ENCODE measurements at places on chromosomes 5 and 9.

DNA sequence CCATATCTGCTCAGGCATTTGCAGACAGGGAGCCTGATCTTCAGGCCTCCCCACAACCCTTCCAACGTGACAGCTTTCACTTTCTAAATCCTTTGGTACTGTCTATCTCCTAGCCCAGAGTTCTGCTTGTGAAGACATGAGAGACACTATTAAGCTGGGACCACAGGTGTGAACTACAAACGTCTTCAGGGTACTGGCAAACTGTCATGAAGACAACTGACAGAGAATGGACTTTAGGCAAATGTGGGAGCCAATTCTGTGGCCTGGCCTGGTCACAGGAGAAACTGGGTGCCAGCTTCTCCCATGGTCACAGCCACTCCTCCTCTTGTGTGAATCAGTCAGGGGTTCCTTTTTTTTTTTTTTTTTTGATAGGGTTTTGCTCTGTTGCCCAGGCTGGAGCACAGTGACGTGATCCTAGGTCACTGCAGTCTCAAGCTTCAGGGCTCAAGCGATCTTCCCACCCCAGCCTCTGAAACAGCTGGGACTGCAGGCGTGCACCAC lies 10.4 kb downstream of the TRIM14 start:
- DNase-seq = peak; percentile 32

DNA sequence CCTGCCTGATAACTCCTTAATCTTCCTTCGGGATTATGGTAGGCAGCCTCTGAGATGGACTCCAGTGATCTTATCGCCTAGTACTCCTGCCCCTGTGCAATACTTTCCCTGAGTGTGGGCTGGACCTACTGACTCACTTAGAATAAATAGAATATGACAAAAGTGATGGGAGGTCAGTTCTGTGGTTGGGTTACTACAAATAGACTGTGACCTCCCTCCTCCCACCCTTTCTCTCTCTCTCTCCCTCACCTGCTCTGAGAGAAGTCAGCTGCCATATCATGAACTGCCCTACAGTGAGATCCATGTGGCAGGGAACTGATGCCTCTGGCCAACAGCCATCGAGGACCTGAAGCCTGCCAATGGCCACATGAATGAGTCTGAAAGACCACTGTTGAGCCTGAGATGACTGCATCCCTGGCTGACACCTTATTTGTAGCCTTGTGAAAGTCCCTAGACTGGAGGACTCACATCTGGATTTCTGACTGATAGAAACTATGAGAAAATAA lies 31.7 kb downstream of the NRG2 start:
- DNase-seq = no peak

- DNase-seq = peak; percentile 8
Measured at GRCh38 chr9:16871336-16872151, 1.1 kb upstream of the BNC2 start.

DNA sequence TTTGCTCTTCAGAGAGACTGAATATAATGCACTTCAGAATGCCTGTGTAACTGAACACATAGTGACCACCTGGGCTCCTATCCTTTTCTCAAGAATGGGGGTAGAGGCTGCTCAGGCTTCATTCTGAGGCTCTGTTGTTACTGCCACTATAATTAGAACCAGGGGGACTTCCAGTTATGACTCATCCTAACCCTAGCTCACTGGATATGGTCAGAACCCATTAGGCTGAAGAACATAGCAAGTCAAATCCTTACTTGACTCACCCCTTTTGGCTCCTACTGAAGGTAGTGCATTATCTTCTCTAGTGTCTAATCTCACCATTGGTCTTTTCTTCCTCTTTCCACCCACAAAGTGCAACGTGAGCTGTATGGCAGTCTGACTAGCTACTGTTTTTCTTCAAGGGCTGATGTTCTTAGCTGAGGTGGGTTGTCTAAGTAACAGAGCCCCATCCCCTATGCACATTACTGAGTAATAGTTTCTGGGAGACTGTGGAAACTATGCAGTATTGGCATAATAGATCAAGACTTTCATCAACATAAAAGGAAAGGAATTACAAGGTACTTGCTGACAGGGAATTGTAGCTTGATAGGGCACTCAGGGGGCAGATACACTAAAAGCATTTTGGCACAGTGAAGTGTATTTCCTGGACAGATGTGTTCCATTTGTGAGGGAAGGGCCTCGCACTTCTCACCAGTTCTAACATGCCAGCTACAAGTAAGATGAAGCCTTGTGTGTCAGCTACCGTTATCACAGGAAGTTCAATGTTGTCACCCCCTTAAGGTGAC lies 431.0 kb upstream of the MEF2C start:
- no peak for DNase-seq

GRCh38 chr9:106228861-106229260 lies 534.5 kb downstream of the TMEM38B start:
- DNase-seq = no peak

GRCh38 chr5:66475731-66476130 lies 120.5 kb upstream of the MAST4 start:
- no peak for DNase-seq

- DNase-seq = no peak
Measured at GRCh38 chr5:96933764-96934707, 1.8 kb upstream of the LNPEP start.

DNA sequence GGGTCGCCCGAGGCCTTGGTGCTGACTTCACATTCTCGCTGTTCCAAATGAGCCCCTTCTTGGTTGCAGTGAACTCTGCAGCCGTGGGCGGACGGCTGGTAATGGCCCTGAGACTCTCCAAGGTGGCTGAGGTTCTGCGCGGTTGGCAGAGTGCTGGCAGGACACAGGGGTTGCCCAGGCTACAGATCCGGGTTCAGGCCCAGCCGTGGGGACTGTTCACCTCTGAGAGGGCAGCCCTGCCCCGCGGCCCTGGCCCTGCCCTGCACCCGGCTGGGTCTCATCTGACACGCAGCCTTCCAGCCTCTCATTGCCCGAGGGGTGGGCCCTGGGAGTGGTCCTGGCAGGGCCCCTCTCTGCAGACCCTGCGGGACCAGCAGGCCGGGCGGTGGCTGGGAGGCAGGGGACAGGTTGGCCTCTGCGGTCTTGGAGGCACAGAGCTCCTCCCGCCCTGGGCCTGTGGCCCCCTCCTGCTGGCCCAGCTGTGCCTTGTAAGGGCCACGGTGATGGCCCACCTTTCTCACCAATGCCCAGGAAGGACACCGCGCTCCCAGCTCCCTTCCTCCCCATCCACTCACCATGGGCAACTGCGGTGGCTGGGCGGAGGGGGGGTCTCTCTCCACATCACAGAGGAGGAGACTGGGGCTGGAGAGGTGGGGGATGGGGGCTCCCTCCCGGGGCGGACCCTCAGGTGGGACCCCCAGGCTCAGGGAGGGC lies 51.6 kb downstream of the AHRR start:
- no peak for DNase-seq

DNA sequence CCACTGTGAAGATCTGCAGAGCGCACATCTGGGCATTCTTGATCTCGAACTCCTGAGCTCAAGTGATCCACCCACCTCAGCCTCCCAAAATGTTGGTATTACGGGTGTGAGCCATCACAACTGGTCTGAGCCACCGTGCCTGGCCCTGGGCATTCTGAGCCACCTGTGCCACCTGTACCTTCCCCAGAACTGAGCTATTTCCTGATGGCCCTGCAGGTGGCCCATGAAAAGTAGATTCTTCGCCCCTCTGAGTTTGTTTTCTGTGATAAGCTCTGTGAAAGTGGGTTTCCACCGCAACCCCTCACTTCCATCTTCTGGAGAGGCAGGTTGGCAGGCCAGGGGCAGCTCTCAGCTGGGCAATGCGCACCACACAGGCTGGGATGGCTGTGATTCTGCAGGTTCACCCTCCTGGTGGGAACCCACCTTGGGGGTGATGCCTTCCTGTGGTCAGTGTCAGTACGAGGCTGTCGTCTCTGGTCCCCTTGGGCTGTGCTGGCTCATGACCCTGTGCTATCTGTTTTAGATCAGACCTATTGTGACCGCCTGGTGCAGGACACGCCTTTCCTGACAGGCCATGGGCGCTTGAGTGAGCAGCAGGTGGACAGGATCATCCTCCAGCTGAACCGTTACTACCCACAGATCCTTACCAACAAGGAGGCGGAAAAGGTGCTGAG lies 11.3 kb downstream of the CARD19 start:
- no peak for DNase-seq

GRCh38 chr5:5511904-5512416 lies 89.5 kb downstream of the ICE1 start:
- DNase-seq = no peak
